Activated CD8-positive, alpha-beta memory T cell treated with anti-CD3 and anti-CD28 coated beads, Interleukin-2, amount 10 ng/mL, durations not matched to agents 7 days and 5 days (primary cell): ENCODE measurements at places on chromosomes 2 and 18. TPM values are rescaled to one million over a fixed set of nuclear protein-coding genes. Genes with fewer than 3 reads are reported as not detected.

DNA sequence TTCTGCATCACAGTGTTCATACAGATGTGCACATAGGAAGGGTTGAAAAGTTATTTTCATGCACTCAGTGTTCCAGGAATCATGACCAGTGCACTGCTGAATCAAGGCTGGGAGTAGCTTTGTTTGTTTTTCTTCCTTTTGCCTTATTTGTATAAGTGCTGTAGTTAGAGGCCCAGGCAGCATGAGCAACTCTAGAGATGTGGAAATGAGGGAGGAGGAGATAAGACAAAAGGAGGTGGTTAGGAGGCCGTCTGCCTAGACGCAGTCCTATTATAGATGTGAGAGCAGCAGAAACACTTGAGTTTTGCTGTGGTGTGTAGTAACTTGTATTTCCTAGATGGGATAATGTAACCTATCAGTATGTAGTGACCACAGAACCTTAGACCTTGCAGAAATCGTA, 264.3 kb upstream of the RASGRP3 start:
- H3K27me3 ChIP-seq: peaks cover 10% of the 10 kb centered on the region
- no peak for DNase-seq
- no peaks in the 10 kb centered on the region for H3K4me1 ChIP-seq
- H3K27ac ChIP-seq: no peak overlapping the region

WNT6 gene
- total RNA-seq: not detected

DNA sequence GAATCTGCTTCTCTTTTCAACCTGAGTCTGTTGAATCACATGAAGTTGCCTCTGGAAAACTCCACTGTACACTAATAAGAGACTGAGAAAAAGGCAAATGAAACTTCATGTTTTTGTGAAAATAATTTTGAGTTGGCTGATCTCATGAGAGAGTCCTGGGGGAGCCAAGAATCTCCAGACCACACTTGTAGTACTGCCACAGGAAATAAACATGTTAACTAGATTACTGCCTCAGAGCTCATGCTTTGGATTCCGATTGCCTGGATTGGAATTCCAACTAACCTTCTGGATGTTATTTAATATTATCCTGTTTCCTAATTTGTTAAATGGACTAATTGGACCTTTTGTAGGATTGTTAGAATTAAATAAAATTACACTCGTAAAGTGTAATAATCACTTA, 25.2 kb downstream of the NUP35 start:
- no peak overlapping the region for H3K27ac ChIP-seq
- no peak overlapping the region for H3K4me3 ChIP-seq
- no peaks in the 10 kb centered on the region for H3K27me3 ChIP-seq
- H3K36me3 ChIP-seq: peaks cover 79% of the 10 kb centered on the region
- DNase-seq: no peak

PIAS2 gene
- 19.8 TPM for total RNA-seq

DNA sequence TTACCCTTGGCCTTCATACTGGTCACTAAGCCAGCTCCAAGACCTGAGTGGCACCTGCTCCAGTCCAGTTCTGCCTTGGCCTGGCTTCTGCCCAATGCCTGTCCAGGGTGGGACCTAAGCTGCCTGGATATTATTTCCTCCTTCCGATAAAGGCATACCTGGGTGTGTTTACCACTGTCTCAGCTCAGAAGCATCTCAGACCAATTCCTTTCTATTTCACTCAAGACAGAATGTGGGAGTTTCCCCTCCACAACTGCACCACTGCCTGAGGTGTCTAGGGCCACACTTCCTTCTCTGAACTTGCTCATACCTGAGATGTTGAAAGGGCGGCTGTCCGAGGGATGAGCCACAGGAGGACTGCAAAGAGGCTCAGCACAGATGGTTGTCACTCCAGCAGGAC, 18.4 kb upstream of the CAB39 start:
- H3K4me1 ChIP-seq: peaks cover 21% of the 10 kb centered on the region
- no peak overlapping the region for H3K4me3 ChIP-seq
- DNase-seq: no peak
- H3K27ac ChIP-seq: peak overlapping the region; percentile 5

DNA sequence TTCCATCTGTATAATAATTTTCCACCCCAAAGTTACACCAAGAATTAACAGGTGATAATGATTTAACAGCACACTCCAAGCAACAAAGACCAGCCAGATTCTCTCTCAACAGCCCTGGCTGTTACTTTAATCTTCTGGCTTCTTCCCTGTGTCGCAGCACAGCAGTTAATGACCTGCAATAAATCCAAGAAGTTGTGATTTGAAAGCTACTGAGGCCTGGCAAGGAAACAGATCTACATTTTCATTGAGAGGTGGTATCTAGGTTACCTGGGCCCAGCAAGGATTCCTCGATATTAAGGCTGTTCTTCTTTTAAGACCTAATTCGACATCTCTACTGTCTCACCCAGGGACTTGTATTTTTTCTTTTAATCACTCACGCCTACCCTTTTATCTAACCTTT, 433.8 kb downstream of the NBAS start:
- H3K4me1 ChIP-seq: no peaks in the 10 kb centered on the region
- no peak overlapping the region for H3K27ac ChIP-seq
- H3K27me3 ChIP-seq: peaks cover 2% of the 10 kb centered on the region
- H3K4me3 ChIP-seq: no peak overlapping the region
- DNase-seq: no peak

- DNase-seq: no peak
- H3K27me3 ChIP-seq: no peaks in the 10 kb centered on the region
- no peaks in the 10 kb centered on the region for H3K4me1 ChIP-seq
- H3K36me3 ChIP-seq: no peaks in the 10 kb centered on the region
Observed at GRCh38 chr2:126239320-126239955, 416.5 kb upstream of the GYPC start.

GRCh38 chr2:2448178-2448577, 117.1 kb upstream of the MYT1L start:
- H3K27me3 ChIP-seq: no peaks in the 10 kb centered on the region
- H3K27ac ChIP-seq: no peak overlapping the region
- H3K4me3 ChIP-seq: no peak overlapping the region
- DNase-seq: no peak
- H3K36me3 ChIP-seq: no peaks in the 10 kb centered on the region

- peaks cover 18% of the 10 kb centered on the region for H3K27me3 ChIP-seq
- no peaks in the 10 kb centered on the region for H3K4me1 ChIP-seq
- H3K36me3 ChIP-seq: no peaks in the 10 kb centered on the region
- DNase-seq: no peak
- no peak overlapping the region for H3K4me3 ChIP-seq
Observed at GRCh38 chr2:127115471-127116199, 8.7 kb upstream of the BIN1 start.

CABYR gene
- total RNA-seq: 0.76 TPM

DNA sequence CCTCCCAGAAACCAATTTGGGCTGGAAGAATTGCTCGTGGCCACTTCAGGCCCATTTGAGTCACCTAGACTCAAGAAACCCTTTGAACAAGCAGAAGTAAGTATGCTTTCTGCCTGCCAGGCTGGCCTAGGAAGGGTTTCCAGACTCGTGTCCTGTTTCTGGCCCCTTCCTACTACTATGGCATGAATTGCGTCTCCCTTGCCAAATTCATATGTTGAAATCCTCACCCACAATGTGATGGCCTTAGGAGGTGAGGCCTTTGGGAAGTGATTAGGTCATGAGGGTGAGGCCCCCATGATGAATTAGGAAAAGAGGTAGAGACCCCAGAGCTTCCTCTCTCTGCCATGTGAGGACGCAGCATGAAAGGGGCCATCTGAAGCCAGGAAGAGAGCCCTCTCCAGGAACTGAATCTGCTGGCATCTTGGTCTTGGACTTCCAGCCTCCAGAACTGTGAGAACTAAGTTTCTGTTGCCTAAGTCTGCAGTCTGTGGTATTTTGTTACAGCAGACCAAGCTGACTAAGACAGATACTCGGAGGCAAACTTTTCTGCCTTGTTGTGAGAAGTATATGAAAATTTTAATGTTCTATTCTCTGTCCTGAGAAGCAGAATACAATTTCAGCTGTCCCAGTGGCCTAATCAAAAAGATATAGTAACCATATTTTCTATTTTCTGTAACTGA, 13.1 kb downstream of the GPR45 start:
- no peaks in the 10 kb centered on the region for H3K36me3 ChIP-seq
- H3K27me3 ChIP-seq: peaks cover 4% of the 10 kb centered on the region
- DNase-seq: no peak
- H3K4me3 ChIP-seq: no peak overlapping the region

GRCh38 chr2:27967076-27967475, 76.5 kb downstream of the BABAM2 start:
- peaks cover 63% of the 10 kb centered on the region for H3K36me3 ChIP-seq
- H3K4me1 ChIP-seq: peaks cover 56% of the 10 kb centered on the region
- H3K27ac ChIP-seq: peak overlapping the region; percentile 96
- no peak overlapping the region for H3K4me3 ChIP-seq
- H3K27me3 ChIP-seq: no peaks in the 10 kb centered on the region
- DNase-seq: no peak

PLGLB1 gene
- total RNA-seq: 4.4 TPM

DNA sequence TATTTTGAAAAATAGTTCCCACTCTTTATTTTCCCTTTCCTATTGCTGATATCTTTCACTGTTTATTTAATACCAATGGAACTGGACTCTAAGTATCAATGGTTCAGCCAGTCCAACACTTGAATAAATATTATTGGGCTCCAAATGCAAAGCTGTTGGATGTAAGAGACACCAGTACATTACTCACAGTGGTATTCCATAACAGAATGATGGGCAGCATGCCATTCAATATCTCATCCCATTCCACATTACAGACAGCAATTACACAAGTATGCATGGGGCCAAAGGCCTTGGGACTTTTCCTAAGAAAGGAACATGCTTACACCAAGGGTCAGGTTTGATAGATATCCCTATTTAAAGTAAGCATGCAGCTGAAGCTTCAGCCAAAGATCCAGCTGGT, 231.9 kb downstream of the RND3 start:
- H3K36me3 ChIP-seq: no peaks in the 10 kb centered on the region
- no peaks in the 10 kb centered on the region for H3K4me1 ChIP-seq
- no peaks in the 10 kb centered on the region for H3K27me3 ChIP-seq
- H3K27ac ChIP-seq: no peak overlapping the region

CRYGD gene
- not detected for total RNA-seq

DNA sequence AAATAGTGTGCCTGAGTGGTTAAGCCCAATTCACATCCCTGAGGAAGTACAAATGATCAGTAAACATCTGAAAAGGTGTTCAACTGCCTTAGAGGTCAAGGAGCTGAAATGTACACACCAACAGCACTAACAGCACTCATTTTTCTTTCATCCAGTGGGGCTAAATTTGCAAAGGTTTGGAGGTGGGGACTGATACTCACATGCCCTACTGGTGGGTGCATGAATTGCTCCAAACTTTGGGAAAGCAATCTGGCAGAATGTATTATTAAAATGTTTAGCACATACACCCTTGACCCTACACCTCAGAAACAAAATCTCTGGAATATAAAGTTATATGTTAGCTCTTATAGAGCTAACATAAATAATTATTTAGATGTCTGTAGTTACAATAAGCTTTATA, 19.0 kb upstream of the FAM178B start:
- peaks cover 2% of the 10 kb centered on the region for H3K4me1 ChIP-seq
- H3K36me3 ChIP-seq: no peaks in the 10 kb centered on the region
- no peak overlapping the region for H3K27ac ChIP-seq
- H3K27me3 ChIP-seq: peaks cover 33% of the 10 kb centered on the region
- no peak overlapping the region for H3K4me3 ChIP-seq

PTPRM gene
- total RNA-seq: 3.1 TPM

GRCh38 chr2:217462121-217462520, 540.7 kb downstream of the TNS1 start:
- no peak overlapping the region for H3K27ac ChIP-seq
- no peak overlapping the region for H3K4me3 ChIP-seq
- H3K36me3 ChIP-seq: no peaks in the 10 kb centered on the region
- no peak for DNase-seq
- H3K27me3 ChIP-seq: no peaks in the 10 kb centered on the region
- H3K4me1 ChIP-seq: no peaks in the 10 kb centered on the region

GRCh38 chr2:423479-423878, 135.6 kb upstream of the ALKAL2 start:
- H3K36me3 ChIP-seq: no peaks in the 10 kb centered on the region
- H3K4me1 ChIP-seq: peaks cover 5% of the 10 kb centered on the region
- no peak overlapping the region for H3K27ac ChIP-seq
- no peak for DNase-seq
- peaks cover 3% of the 10 kb centered on the region for H3K27me3 ChIP-seq
